Tongue (tissue), 3 donors: ENCODE measurements at places on chromosomes 13 and 19. TPM values are rescaled to one million over a fixed set of nuclear protein-coding genes. Genes with fewer than 3 reads are reported as not detected.
A peak's percentile ranks its signal among the peaks of the same experiment; 100 is the strongest.

DNA sequence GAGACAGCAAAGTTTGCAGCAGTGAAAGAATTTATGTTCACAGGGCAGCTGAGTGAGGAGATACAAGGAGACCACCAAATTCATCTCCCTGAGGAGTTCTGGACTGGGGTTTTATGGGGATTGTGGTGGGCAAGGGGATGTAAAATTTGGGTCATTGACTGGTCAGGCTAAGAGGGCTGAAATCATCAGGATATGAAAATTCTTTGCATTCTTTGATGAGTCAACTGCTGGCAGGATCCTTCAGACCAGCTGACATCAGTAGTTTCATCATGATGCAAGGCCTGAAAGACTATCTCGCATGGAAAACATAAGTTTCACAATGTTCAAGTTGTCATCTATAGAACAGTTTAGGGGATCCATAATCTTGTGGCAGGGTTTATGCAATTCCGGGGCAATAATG, 869.5 kb upstream of the PCDH9 start:
- DNase-seq = no peak

Gene APBA3
- 17.1 TPM for total RNA-seq

DNA sequence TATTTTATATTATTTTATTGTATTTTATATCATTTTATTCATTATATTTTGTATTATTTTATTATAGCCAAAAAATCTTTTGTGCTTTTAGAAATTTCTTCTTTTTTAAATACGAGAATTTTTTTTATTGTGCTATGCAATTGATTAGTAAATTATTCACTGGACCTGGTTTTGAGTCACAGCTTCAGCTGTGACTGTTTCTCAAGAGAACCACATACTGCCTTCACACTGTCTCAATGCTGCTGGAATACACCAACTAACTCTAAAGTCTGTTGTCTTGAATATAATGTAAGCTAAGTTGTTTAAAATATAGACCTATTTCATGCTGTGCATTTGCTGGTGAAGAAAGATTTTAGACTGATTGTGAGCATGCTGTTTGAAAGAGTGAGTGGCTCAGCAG, 423.6 kb downstream of the NDFIP2 start:
- DNase-seq = no peak

DNA sequence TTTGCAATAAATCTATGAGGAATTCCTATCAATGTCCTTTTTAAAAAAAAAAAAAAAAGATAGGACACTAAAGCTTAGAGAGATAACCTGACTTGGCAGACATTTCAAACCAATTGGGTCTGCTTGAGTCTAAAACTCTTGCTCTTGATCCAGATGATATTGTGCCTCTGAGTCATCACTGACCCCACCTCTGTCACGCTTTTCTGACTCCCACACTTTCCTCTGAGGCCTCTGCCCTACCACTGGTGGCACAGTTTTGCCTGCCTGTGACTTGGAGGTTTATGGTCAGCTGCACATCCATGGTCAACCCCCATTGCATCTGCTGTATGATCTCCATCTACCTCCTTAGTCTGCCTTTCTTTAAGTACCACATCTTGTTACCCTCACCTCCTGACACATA, 328.7 kb downstream of the SPRY2 start:
- no peak for DNase-seq

DNA sequence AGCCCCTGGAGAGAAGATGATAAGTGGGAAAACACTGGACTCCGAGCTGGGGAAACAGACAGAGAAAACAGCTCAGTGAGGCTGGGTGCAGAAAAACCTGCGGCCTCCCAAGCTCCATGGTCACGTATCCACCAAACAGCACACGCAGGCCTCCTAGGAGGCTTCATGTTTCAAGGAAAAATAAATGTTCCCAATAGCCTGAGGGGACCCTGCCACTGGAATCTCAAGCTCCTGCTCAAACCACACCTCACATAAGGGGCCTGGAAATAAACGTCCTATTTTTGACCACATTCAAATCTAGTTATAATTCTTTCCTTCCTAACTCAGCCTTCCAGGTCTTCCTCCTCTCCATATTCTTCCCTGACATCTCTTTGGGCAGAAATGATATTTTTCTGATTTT, 225.7 kb downstream of the ABCC4 start:
- DNase-seq = peak; percentile 3

Gene HIPK4
- not detected for total RNA-seq

- DNase-seq = no peak
Observed at GRCh38 chr13:73715114-73715910, 418.9 kb downstream of the KLF12 start.

Gene ODAD3
- total RNA-seq = not detected

Gene CPT1C
- total RNA-seq = 5.1 TPM

DNA sequence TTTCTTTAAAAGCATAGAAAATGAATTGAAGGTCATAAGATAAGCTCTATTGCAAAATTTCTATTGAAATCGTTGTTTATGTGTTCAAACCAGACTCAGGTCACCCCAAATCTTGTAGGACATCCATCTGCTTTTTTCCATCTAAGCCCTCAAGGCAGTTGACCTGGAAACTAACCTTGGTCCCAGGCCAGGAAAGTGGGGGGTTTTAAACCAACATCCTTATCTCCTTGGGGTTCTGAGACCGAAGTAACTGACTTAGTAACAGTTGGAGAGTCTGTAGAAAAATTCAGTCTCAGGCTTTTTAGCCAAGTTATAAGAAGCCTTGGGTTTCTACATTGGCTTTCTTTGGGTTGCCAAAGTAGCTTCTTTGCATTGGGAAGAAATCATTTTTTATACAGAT, 23.4 kb downstream of the ZNF507 start:
- no peak for DNase-seq

Gene TRPC4
- 2.1 TPM for total RNA-seq

DNA sequence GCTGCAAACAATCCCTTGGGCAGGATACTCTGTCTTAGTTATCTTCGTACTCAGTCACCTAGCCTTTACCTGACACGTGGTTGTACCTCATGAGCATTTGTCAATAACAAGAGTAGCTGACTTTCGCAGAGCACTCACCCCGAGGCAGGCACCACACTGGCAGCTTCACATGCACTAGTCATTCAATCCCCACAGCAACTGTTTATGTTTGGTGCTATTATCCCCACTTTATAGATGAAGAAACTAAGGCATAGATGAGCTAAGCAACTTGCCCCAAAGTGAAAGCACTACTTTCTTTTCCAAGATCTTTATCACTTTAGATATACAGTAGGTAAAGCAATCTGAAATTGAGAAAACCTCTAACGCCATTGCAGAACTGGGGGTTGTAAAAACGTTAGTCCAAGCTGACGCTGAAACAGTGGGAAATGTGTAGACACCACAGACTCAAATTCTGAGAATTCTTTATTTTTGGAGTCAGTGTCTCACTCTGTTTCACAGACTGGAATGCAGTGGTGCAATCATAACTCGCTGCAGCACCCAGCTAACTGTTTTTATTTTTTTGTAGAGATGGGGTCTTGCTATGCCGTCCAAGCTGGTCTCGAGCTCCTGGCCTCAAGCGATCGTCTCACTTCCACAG, 446.0 kb downstream of the FOXO1 start:
- no peak for DNase-seq

- DNase-seq = no peak
Observed at GRCh38 chr19:10289836-10290356, at the start of gene ICAM5. TSS of gene ICAM5 (plus strand) at chr19:10289952. CDS start at chr19:10290044, 92 bp downstream.

GRCh38 chr19:3383121-3383722, 16.8 kb downstream of the NFIC start:
- no peak for DNase-seq

- no peak for DNase-seq
Observed at GRCh38 chr13:52703482-52703881, 36.1 kb downstream of the CNMD start.

Gene CEACAM19
- 2.5 TPM for total RNA-seq

Gene WDR62
- 4.3 TPM for total RNA-seq

DNA sequence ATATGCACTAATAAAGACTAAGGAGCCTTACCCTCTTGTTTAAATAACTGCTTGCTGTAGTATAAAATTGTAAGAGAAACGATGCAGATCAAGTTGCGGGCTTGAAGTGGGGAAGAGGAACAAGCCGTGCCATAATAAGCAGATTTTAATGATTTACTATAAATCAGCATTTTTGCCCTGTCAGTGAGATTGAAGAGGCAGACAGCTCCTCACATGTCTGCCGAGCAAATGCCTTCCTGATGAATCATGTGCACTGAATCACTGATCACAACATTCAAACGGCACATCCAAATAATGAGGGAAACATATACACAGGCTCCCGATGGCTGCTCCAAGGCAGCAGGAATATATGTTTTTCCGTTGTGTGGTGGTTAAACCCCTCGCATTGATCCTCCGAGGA, 282.9 kb downstream of the TSHZ3 start:
- DNase-seq = no peak
